Left ventricle myocardium inferior (tissue), 1 donor: ENCODE measurements at places on chromosomes 2 and 18. TPM values are rescaled to one million over a fixed set of nuclear protein-coding genes. Genes with fewer than 3 reads are reported as not detected.

Gene SNORC
- 1.0 TPM for total RNA-seq

GRCh38 chr2:109453371-109453995, 160.3 kb downstream of the SEPTIN10 start:
- no peaks in the 10 kb centered on the region for H3K27me3 ChIP-seq
- H3K4me3 ChIP-seq = no peak overlapping the region
- DNase-seq = no peak
- H3K27ac ChIP-seq = no peak overlapping the region
- no peaks in the 10 kb centered on the region for H3K36me3 ChIP-seq

DNA sequence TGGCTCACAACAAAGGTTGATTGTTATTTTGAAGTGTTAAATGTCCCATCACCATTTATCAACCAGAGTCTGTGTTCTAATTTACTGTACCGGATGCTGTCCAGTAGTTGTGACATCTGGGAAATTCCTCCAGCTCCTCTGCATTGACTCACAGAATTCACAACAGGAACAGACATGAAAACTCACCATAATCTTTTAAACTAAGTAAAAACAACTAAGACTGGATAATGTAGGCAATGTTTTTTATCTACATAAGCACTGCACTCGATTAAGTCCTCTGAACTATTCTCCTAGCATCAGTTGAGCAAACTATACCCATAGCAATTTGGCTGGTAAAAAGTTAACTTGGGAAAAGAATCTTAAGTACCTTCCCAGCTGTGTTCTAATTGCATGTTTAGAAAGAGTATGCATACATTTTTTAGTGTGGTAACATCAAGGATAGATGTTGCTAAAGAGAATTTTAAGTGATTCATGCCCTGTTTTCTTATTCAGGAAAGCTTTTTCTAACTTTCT, 42.9 kb upstream of the MYO1B start:
- no peaks in the 10 kb centered on the region for H3K27me3 ChIP-seq
- H3K27ac ChIP-seq = peak overlapping the region; percentile 60
- peaks cover 12% of the 10 kb centered on the region for H3K4me1 ChIP-seq
- no peaks in the 10 kb centered on the region for H3K36me3 ChIP-seq

Gene MALL
- total RNA-seq = 11.8 TPM

- H3K4me3 ChIP-seq = no peak overlapping the region
- no peak for DNase-seq
- peaks cover 6% of the 10 kb centered on the region for H3K4me1 ChIP-seq
- no peaks in the 10 kb centered on the region for H3K27me3 ChIP-seq
Measured at GRCh38 chr2:222440673-222441422, 16.5 kb downstream of the SGPP2 start.

- DNase-seq = no peak
- H3K4me1 ChIP-seq = no peaks in the 10 kb centered on the region
- H3K27me3 ChIP-seq = peaks cover 60% of the 10 kb centered on the region
- H3K27ac ChIP-seq = no peak overlapping the region
- no peaks in the 10 kb centered on the region for H3K36me3 ChIP-seq
- H3K4me3 ChIP-seq = no peak overlapping the region
Measured at GRCh38 chr2:105186967-105187498, 54.5 kb upstream of the GPR45 start.
